ENCODE measurements at places on chromosomes 11 and 22. TPM values are rescaled to one million over a fixed set of nuclear protein-coding genes. Genes with fewer than 3 reads are reported as not detected.

GRCh38 chr11:42849362-42849761, 462.4 kb upstream of the API5 start:
- no peak for DNase-seq
- no peak overlapping the region for H3K4me3 ChIP-seq
- peaks cover 5% of the 10 kb centered on the region for H3K36me3 ChIP-seq
- H3K27ac ChIP-seq: no peak overlapping the region

DNA sequence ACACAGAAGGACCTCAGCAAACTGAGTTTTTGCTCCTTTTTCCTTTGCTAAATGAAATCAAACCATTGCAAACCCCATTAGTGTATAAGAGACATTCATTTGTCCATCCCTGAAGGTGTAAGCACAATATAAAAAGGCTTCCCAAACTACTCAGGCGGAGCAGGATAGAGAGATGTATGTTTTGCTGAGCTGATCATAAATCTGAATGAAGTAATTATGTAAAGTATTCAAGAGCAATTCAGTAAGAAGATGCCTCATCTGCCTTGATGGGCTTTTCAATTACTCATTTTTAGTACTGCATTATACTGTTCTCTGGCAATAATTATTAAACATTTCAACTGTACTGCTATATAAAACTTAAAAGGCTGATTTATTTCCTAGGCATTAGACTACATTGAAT, 65.0 kb downstream of the SPON1 start:
- peaks cover 13% of the 10 kb centered on the region for H3K27me3 ChIP-seq
- H3K27ac ChIP-seq: no peak overlapping the region

- H3K27ac ChIP-seq: no peak overlapping the region
- H3K27me3 ChIP-seq: peaks cover 59% of the 10 kb centered on the region
- H3K36me3 ChIP-seq: no peaks in the 10 kb centered on the region
- H3K4me3 ChIP-seq: no peak overlapping the region
These were observed 14.4 kb downstream of the TMPRSS6 start for GRCh38 chr22:37095113-37095512.

DNA sequence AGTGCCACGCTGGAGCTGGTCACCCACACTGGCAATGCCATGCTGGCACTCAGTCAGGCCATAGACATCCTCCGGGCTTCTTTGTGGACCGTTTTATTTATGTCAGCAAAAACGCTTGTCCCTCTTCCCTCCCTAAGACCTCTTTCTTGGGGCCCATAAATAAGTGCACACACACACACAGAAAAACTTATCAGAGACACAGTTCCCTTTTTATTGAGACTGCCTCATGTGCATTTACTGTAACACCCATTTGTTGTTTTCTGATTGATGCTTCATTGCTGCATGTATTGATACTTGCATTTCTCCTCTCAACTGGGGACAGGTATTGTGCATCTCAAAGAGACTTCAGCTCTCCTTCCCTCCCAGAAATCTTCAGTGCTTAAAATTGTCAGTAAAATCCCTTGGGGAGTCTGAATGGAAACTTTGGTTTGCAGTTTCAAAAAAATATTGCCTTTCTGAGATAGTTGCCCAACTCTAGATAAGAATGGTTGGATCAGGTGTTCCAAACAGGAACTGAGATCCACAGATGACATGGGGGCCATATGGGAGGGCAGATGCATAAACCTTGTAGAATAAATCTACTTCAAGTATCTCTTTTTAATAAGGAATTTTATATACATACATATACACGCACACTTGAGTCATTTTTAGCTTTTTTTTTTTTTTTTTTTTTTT, 50.9 kb downstream of the PPP2R1B start:
- H3K27ac ChIP-seq: no peak overlapping the region
- peaks cover 26% of the 10 kb centered on the region for H3K4me1 ChIP-seq
- DNase-seq: no peak
- H3K4me3 ChIP-seq: no peak overlapping the region

- peaks cover 4% of the 10 kb centered on the region for H3K36me3 ChIP-seq
- H3K27ac ChIP-seq: peak overlapping the region; percentile 79
- H3K4me1 ChIP-seq: peaks cover 6% of the 10 kb centered on the region
- DNase-seq: peak; percentile 16
- peak overlapping the region; percentile 84 for H3K4me3 ChIP-seq
These were observed 344 bp downstream of the IFT27 start for GRCh38 chr22:36775586-36775963.

DNA sequence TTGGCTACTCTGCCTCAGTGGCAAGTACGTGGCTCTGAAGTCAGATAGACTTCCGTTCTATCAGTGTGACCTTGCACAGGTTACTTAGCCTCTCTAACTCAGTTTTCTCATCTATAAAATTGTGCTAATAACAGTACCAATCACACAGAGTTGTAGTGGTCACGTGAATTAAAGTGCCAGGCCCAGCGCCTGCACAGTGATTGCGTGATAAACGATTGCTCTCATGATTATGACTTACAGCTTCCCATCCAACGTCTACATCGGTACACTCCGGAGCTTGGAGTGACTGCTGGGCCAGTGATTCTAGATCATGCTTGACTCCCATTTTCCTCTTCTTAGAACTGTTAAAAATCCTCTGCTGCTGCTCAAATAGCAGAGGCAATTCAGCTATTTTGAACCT, 221.8 kb downstream of the CEP164 start:
- DNase-seq: no peak
- H3K27me3 ChIP-seq: peaks cover 89% of the 10 kb centered on the region
- no peaks in the 10 kb centered on the region for H3K4me1 ChIP-seq
- no peak overlapping the region for H3K27ac ChIP-seq
- no peak overlapping the region for H3K4me3 ChIP-seq
- H3K36me3 ChIP-seq: no peaks in the 10 kb centered on the region

DNA sequence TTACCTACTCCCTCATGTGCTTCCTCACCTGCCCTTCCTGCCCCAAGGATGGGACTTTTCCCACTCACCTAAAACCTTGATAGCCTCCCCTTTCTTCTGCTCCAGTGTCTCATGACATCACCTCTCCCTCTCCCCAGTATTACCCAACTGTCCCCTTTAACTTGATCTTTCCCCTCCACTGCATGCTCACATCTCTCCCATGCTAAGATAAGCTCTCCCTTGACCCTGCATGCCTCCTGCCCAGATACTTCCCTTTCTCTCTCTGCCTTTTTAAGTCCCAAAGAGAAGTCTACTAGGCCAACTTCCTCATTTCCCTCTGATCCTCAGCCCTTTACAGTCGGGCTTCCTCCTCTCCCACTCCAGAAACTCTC, 14.8 kb downstream of the CD3E start:
- no peaks in the 10 kb centered on the region for H3K36me3 ChIP-seq
- H3K27me3 ChIP-seq: no peaks in the 10 kb centered on the region
- DNase-seq: no peak
- H3K27ac ChIP-seq: no peak overlapping the region

DNA sequence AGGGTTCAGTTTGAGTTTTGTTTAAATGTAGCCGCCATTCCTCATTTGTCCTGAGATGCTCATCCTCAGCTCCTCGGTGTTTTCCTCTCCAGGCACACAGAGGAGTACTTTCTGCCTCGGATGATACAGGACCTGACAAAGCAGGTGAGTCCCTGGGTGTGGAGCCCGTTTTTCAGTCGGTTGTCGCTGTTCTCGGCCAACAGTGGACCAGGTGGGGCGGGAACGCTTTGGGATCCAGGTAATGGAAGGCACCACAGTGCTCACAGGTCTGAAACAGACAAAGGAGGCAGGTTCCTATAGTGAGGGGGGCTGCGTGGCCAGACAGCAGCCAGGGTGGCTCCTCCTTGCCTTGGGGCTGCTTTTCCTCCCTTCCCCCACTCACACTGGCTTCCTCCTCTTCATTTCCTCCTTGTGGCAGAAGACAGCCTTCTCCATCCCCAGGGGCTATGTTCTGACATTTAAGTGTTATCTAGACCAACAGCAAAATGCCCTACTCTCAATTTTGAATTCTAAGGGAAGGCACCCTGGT, 19.4 kb downstream of the NADSYN1 start:
- no peaks in the 10 kb centered on the region for H3K27me3 ChIP-seq
- H3K36me3 ChIP-seq: peaks cover 39% of the 10 kb centered on the region
- H3K4me1 ChIP-seq: no peaks in the 10 kb centered on the region
- H3K4me3 ChIP-seq: no peak overlapping the region
- no peak for DNase-seq

DNA sequence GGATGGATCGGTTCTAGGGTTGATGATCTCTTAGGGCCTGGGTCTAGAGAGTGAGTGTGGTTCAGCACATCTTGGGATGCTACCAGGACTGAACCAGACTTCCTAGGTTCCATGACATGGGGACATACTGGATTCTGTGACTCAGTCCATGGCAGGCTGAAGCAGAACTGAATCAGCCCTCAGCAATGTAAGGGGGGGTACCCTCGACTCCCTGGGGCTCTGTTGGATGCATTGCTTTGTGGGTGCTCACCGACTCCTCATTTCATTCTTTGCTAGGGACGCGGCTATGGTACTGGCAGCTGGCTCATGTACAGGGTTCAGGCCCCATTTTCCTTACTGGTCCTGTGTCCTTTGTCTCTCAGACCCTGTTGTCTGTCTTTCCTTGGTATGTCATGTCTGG, 733 bp upstream of the GRAMD1B start:
- H3K4me3 ChIP-seq: no peak overlapping the region
- no peaks in the 10 kb centered on the region for H3K4me1 ChIP-seq
- peaks cover 6% of the 10 kb centered on the region for H3K36me3 ChIP-seq

The TIGD3 gene
- total RNA-seq: 0.14 TPM

The PGA5 gene
- not detected for total RNA-seq

The P4HA3 gene
- 0.93 TPM for total RNA-seq

The SLN gene
- not detected for total RNA-seq

The GGTLC2 gene
- not detected for total RNA-seq

The P2RX6 gene
- total RNA-seq: 0.22 TPM

The TMEM151A gene
- not detected for total RNA-seq

The DDI1 gene
- not detected for total RNA-seq

The FADD gene
- 44.1 TPM for total RNA-seq
